ENCODE measurements at places on chromosomes 13 and 19. TPM values are rescaled to one million over a fixed set of nuclear protein-coding genes. Genes with fewer than 3 reads are reported as not detected.

DNA sequence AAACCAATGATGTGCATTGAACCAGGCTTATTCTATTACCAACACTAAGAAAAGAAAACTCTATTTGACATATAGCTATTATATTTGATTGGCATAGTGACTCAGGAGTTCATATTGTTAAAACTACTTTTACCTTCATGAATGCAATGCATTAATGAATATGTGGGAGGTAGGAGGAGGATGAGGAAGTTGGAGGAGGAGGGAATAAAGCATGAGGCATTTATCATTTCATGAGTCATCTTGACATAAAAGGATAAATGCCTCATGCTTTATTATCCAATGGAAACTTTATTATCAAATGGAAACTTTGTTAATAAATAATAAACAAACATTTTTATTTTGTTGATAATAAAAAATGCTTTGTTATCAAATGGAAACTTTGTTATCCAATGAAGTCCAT is 116.5 kb downstream of the SPRY2 start:
- DNase-seq = no peak

Gene NUFIP1
- total RNA-seq = 1.0 TPM

Gene SCN1B
- total RNA-seq = 2.0 TPM

- peak; percentile 96 for DNase-seq
Observed at GRCh38 chr19:55160128-55160985, 2.8 kb upstream of the TNNI3 start.

DNA sequence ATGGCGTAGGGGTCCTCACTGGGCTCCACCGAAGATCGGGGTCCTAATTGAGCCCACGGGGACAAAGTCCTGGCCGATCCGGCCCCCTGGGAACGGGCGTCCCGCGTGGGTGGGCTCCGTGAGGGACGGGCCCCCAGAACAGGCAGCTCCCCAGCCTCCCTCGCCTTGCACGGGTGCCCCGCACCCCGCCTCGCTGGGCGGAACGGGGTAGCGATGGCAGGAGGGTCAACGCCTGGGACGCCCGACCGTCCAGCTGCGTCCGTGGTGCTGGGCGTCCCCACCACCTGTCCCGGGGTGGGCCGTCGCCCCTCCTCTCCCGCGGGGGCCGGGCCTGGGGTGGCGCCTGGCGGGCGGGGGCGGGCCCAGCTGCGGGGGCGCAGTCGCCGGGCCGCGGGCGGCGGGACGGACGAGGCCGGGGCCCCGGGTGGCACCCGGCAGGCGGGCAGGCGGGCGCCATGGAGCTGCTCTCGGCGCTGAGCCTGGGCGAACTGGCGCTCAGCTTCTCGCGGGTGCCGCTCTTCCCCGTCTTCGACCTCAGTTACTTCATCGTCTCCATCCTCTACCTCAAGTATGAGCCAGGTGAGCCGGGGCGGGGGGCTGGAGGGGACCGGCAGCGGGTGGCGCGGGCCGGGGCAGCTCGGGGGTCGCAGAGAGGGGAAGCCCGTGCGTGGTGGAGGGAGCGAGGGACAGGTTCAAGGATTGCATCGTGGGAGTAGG is at the start of gene TMEM38A:
Gene TMEM38A (plus strand): TSS at position 377 of the 717 bp plus-strand sequence. CDS start 79 bp downstream, at position 456.
- peak; percentile 54 for DNase-seq

All from GM23248 (cell line).